ENCODE measurements at places on chromosomes 3 and 15. TPM values are rescaled to one million over a fixed set of nuclear protein-coding genes. Genes with fewer than 3 reads are reported as not detected.

DNA sequence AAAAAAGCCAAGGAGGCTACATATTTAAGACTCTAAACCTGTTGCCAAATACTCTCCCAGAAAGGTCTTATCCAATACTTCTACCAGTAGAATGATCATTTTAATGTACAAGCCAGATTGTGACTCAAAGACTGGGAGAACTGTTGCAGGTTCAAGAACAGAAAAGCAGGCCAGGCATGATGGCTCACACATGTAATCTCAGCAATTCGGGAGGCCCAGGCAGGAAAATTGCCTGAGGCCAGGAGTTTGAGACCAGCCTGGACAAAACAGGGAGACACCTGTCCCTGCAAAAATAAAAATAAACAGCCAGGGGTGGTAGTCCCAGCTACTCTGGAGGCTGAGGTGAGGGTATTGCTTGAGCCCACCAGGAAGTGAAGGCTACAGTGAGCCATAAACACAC is 17.8 kb upstream of the THUMPD3 start:
- no peaks in the 10 kb centered on the region for H3K4me1 ChIP-seq
- no peak for DNase-seq
- H3K36me3 ChIP-seq, result no peaks in the 10 kb centered on the region
- H3K27ac ChIP-seq, result no peak overlapping the region
- no peak overlapping the region for H3K4me3 ChIP-seq
- H3K27me3 ChIP-seq, result no peaks in the 10 kb centered on the region

- H3K4me1 ChIP-seq, result no peaks in the 10 kb centered on the region
- no peak overlapping the region for H3K27ac ChIP-seq
- no peak for DNase-seq
- H3K27me3 ChIP-seq, result no peaks in the 10 kb centered on the region
These were observed 4.0 kb upstream of the PLAAT1 start for GRCh38 chr3:193237030-193237429.

DNA sequence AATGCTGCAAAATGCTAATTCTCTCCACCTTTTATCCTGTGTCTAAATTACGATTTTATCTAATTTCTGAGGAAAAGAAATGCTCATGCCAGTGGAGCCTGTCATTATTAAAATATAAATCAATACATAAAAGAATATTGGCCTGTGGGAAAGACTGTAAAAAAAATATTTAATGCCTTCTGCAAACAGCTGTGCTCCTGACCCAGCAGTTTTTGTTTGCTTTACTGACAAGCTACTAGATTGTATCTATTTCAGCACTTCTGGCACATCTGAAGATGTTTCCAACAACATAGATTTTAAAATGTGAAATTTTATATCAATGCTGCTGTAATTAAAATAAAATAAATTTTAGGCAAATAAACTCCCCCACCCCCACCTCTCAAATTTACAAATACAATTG is 493.6 kb upstream of the AGTR1 start:
- no peak overlapping the region for H3K27ac ChIP-seq
- H3K36me3 ChIP-seq, result no peaks in the 10 kb centered on the region
- no peak for DNase-seq

- H3K27ac ChIP-seq, result no peak overlapping the region
- DNase-seq, result no peak
- H3K4me1 ChIP-seq, result no peaks in the 10 kb centered on the region
These were observed 62.7 kb upstream of the TNFSF10 start for GRCh38 chr3:172585954-172586353.

GRCh38 chr3:61877359-61878138 is 316.2 kb downstream of the PTPRG start:
- no peaks in the 10 kb centered on the region for H3K36me3 ChIP-seq
- no peak overlapping the region for H3K4me3 ChIP-seq
- DNase-seq, result no peak
- no peak overlapping the region for H3K27ac ChIP-seq
- no peaks in the 10 kb centered on the region for H3K27me3 ChIP-seq

DNA sequence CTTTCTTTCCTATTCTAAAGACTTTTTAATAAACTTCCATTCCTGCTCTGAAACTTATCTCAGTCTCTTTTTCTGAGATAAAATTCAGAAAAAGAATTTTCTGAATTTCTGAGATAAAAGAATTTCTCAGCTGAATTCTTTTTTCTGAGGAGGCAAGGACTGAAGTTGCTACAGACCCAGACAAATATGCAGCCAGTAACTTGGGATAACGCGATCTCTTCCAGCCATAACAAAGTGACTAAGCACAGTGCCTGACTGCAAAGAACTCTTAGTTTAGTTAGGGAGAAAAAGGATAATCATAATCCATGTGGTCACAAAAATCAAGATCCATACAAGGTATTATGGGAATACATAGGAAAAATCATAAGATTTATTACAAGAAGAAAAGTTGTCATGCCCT is 222.0 kb upstream of the GAP43 start:
- H3K4me1 ChIP-seq, result no peaks in the 10 kb centered on the region
- DNase-seq, result no peak
- H3K27ac ChIP-seq, result no peak overlapping the region

DNA sequence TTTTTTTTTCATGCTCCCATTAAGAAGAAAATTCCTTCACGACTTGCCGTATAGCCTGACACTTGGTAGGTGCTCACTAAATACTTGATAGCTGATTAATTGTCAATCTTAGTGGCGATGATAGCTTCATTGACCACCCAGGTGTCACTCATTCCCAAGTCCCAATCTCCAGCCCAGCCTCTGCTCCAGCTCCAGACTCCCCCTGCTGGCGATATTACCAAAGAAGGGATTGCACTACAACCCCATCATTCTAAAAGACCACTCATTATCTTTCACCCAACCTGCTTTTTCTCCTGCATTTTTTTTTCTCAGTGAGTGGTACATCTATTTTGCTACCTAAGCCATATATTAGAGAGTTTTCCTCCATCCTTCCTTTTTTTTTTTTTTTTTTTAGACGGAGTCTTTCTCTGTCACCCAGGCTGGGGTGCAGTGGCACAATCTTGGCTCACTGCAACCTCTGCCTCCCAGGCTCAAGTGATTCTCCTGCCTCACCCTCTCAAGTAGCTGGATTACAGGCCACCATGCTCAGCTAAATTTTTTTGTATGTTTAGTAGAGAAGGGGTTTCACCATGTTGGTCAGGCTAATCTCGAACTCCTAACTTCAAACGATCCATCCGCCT is 19.5 kb upstream of the COMMD2 start:
- peak; percentile 77 for DNase-seq
- no peak overlapping the region for H3K27ac ChIP-seq
- H3K4me3 ChIP-seq, result no peak overlapping the region
- H3K4me1 ChIP-seq, result no peaks in the 10 kb centered on the region
- no peaks in the 10 kb centered on the region for H3K36me3 ChIP-seq
- H3K27me3 ChIP-seq, result no peaks in the 10 kb centered on the region

GRCh38 chr15:88864861-88865497 is 30.4 kb downstream of the HAPLN3 start:
- no peaks in the 10 kb centered on the region for H3K36me3 ChIP-seq
- H3K27ac ChIP-seq, result no peak overlapping the region
- H3K27me3 ChIP-seq, result no peaks in the 10 kb centered on the region
- no peak for DNase-seq
- H3K4me3 ChIP-seq, result no peak overlapping the region
- no peaks in the 10 kb centered on the region for H3K4me1 ChIP-seq

GRCh38 chr3:156611870-156612494 is 57.1 kb upstream of the SSR3 start:
- DNase-seq, result no peak
- no peak overlapping the region for H3K4me3 ChIP-seq
- H3K4me1 ChIP-seq, result peaks cover 9% of the 10 kb centered on the region
- no peak overlapping the region for H3K27ac ChIP-seq
- H3K27me3 ChIP-seq, result no peaks in the 10 kb centered on the region
- H3K36me3 ChIP-seq, result no peaks in the 10 kb centered on the region

DNA sequence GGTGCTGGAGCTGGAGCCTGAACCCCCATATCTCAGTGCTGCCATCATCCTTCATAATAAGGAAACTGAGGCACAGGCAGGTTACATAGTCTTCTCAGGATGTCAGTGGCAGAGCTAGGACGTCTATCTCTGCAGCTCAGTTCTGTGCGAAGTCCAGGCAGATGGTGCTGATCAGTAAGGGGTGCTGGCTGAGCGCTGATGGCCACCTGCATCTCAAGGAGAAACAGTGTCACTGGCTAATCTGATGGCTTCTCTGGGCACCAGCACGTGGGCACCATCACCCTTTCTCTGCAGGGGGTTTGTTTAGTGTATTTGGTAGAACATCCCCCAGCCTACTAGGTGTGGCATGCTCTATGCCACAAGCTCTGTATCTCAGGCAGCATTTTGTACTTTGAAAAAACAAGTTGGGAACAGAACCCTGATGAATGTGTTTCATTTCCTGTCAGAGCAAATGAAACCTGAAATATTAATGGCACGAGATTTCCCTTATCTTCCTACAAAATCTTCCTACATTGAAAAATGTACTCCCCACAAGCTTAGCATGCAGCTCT is 35.1 kb downstream of the APBA2 start:
- H3K4me3 ChIP-seq, result no peak overlapping the region
- no peak overlapping the region for H3K27ac ChIP-seq
- no peak for DNase-seq
- no peaks in the 10 kb centered on the region for H3K27me3 ChIP-seq
- no peaks in the 10 kb centered on the region for H3K4me1 ChIP-seq

GRCh38 chr3:23099677-23100076 is 103.5 kb upstream of the UBE2E2 start:
- H3K27ac ChIP-seq, result no peak overlapping the region
- H3K4me3 ChIP-seq, result no peak overlapping the region
- no peaks in the 10 kb centered on the region for H3K36me3 ChIP-seq
- no peaks in the 10 kb centered on the region for H3K27me3 ChIP-seq
- no peak for DNase-seq

GRCh38 chr3:161560008-161560637 is 63.5 kb downstream of the OTOL1 start:
- H3K4me1 ChIP-seq, result no peaks in the 10 kb centered on the region
- no peak overlapping the region for H3K27ac ChIP-seq
- no peaks in the 10 kb centered on the region for H3K27me3 ChIP-seq
- no peaks in the 10 kb centered on the region for H3K36me3 ChIP-seq
- no peak overlapping the region for H3K4me3 ChIP-seq
- peak; percentile 68 for DNase-seq

DNA sequence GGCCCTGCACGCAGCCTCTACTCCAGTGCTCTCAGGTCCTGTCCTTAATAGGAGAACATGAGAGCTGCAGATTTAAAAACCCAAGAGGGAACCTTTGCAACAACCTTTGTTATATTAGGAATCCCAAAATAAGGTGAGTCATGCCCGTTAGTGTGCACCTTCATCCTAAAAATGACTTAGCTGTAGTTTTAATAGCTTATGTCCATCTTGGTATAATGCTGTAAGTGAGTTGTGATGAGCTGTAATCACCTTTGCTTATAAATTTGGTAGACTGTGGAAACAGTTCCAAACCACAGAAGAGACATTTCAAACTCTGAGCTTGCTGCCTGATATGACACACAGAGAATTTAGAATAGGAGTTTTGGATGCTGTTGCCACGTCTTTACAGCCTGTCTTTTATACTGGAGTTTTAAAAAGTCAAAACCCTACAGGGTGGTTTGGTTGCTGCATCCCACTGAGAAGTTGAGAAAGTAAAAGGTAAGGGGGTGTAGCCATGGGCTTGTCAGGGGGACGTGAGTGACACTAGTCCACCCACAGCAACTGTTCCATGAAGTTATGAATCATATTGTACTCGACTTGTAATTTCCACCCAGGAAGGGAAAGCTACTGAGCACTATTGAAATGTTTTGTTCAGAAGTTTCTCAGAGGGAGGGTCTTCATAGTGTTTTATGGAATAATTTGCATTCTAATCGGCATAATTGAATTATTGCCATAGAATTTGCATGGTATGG is 27.4 kb upstream of the CD47 start:
- no peak overlapping the region for H3K4me3 ChIP-seq
- no peaks in the 10 kb centered on the region for H3K27me3 ChIP-seq
- H3K4me1 ChIP-seq, result peaks cover 8% of the 10 kb centered on the region
- no peaks in the 10 kb centered on the region for H3K36me3 ChIP-seq
- H3K27ac ChIP-seq, result no peak overlapping the region

DNA sequence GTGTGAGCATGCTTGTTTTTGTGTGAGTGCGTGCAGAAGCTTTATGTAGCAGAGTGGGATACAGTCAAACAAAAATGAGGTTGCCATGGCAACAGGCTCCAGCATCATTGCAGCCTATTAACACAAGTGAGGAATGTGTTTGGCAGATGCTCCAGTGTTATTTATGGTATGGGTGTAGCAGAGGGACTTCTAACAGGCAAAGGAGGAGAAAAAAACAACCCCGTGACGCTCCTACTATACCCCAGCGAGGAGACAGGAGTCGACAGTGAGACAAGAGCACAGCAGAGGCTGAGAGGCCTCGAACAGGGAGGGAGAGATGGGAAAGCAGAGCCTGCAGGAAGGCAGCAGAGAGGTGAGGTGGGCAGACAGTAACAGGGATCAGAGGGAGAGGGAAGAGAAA is 4.9 kb downstream of the ADCY5 start:
- no peak overlapping the region for H3K27ac ChIP-seq
- H3K4me3 ChIP-seq, result no peak overlapping the region
- no peaks in the 10 kb centered on the region for H3K27me3 ChIP-seq

DNA sequence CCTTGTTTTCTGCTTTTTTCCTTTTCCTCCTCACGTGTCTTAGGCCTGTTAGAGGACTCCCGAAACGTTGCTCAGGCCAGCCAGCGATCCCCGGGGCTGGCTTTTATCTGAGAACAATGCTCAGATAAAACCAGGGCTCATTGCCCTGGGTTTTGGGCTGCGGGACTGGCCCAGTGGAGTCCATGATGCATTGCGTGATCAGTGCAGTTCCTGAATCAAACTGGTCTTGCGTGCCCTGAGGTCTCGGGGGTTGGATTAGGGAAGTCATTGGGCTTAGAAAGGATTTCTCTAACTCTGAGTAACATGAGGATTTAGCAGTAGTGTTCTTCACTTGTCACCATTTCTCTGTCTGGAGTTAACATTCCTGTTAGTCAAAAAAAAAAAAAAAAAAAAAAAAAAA is 66.3 kb downstream of the CCR1 start:
- no peak overlapping the region for H3K27ac ChIP-seq
- DNase-seq, result no peak
- H3K36me3 ChIP-seq, result no peaks in the 10 kb centered on the region
- no peaks in the 10 kb centered on the region for H3K4me1 ChIP-seq

- no peak overlapping the region for H3K27ac ChIP-seq
- no peaks in the 10 kb centered on the region for H3K4me1 ChIP-seq
These were observed 132.4 kb upstream of the PLXNA1 start for GRCh38 chr3:126850370-126851085.

- no peak for DNase-seq
- H3K4me1 ChIP-seq, result no peaks in the 10 kb centered on the region
- H3K36me3 ChIP-seq, result no peaks in the 10 kb centered on the region
These were observed 1.3 kb downstream of the CAV3 start for GRCh38 chr3:8734908-8735307.

Gene CLSTN2
- total RNA-seq, result not detected

Gene TMEM202
- total RNA-seq, result not detected

Gene ACP3
- 0.36 TPM for total RNA-seq

Gene FBXO45
- total RNA-seq, result 15.2 TPM

Gene EFCC1
- not detected for total RNA-seq

Gene C3orf70
- not detected for total RNA-seq

Gene KCNMB2
- total RNA-seq, result not detected

Gene GHRL
- 1.1 TPM for total RNA-seq

Gene XCR1
- not detected for total RNA-seq

Gene SLC7A14
- not detected for total RNA-seq

Gene RASGRP1
- total RNA-seq, result 71.1 TPM

Gene GOLGA8J
- not detected for total RNA-seq

Gene BFSP2
- 33.1 TPM for total RNA-seq

All from Karpas-422 (cell line).